ENCODE measurements at places on chromosomes 4 and X. TPM values are rescaled to one million over a fixed set of nuclear protein-coding genes. Genes with fewer than 3 reads are reported as not detected.

SERPINA7 gene
- not detected for total RNA-seq

MND1 gene
- 50.0 TPM for total RNA-seq

ANKRD50 gene
- 0.54 TPM for total RNA-seq

CC2D2A gene
- not detected for total RNA-seq

NXF2B gene
- not detected for total RNA-seq

TMPRSS11F gene
- not detected for total RNA-seq

ANOS1 gene
- total RNA-seq, result 0.04 TPM

MAB21L2 gene
- not detected for total RNA-seq

RPA4 gene
- total RNA-seq, result 0.38 TPM

PAGE2 gene
- not detected for total RNA-seq

TMPRSS11D gene
- not detected for total RNA-seq

BCLAF3 gene
- 2.9 TPM for total RNA-seq

MAGEA9B gene
- total RNA-seq, result not detected

CACNA1F gene
- 1.1 TPM for total RNA-seq

GABRG1 gene
- not detected for total RNA-seq

RNF4 gene
- 96.2 TPM for total RNA-seq

HTRA3 gene
- 0.11 TPM for total RNA-seq

SGCB gene
- total RNA-seq, result 8.8 TPM

BEX5 gene
- 4.2 TPM for total RNA-seq

JADE1 gene
- total RNA-seq, result 31.6 TPM

FTSJ1 gene
- 73.3 TPM for total RNA-seq

NPNT gene
- total RNA-seq, result not detected
